ENCODE measurements at places on chromosomes 3 and 15.

DNA sequence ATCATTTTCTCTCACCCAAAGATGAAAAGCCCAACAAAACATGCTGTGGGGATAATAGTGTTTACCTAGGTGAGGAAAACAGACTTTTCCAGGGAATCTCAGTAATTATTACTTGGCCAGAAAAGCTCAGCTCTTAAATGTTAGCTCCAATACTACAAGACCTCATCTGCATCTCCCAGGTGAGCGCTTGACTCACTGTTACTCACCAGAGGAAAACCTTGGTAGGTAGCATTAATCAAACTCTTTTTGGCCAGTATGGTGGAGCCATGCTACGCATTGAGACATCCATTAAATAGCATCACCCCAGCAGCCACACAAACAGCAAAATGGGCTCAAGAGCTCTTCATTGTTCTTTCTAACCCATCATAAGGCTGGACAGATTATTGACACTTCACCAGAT, 99.0 kb downstream of the TIGIT start:
- DNase-seq: no peak

GRCh38 chr15:62606376-62607113, 436.0 kb upstream of the TPM1 start:
- DNase-seq: no peak

GRCh38 chr3:59766200-59766872, 716.5 kb upstream of the CFAP20DC start:
- DNase-seq: no peak

GRCh38 chr15:44659056-44659455, 4.4 kb downstream of the SPG11 start:
- DNase-seq: no peak

DNA sequence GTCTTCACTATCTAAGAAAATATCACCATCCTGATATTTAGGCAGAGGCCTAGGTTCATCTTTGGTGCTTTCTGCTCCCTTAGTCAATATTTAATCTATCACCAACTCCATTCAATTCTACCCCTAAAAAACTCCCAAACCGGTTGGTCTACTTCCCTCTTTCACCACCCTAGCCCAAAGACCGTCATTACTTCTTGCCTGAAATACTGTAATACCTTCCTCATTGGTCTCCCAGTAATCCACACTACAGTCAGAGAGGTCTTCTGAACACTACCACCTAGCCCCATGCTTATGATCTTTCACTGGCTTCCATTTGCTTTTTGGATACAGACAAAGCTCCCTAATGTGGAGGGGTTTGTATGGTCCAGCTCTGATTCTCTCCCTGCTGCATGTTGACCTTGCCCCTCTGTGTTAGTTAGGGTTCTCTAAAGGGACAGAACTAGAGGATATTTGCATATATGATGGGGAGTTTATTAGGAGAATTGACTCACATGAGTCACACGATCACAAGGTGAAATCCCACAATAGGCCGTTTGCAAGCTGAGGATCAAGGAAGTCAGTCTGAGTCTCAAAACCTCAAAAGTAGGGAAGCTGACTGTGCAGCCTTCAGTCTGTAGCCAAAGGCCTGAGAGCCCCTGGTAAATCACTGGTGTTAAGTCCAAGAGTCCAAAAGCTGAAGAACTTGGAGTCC, 36.4 kb upstream of the ATP2C1 start:
- DNase-seq: no peak

DNA sequence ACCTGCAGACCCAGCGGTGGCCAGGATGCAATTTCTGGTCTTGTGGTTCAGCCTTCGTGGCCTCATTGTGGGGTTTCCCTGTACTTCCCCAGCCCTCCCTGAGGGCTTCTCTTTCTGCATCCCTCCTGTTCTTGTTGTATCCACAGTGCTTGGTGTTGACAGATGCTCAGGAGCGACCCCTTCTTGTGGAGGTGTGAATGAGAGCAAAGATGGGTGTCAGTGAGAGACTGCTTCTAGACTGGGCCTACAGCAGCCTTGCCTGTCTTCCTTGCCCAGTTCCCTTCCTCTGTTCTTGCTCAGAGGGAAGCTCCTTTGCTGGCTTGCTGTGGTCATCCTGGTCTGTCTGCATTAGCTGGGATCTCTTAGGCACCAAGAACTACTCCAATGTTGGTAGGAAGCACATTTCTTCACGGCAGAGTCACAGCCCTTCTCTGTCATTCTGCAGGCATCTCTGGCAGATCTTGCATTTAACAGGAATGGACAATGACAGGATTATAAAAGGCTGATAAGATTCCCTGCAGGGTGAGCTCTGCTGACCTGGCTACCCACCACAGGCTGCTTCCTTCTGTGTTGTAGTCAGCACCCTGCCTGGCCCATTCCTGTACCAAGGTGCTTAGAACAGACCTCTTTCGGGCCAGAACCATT, 317.8 kb upstream of the C2CD4B start:
- DNase-seq: no peak

- no peak for DNase-seq
Observed at GRCh38 chr15:88256279-88257230, at the start of gene NTRK3. TSS of gene NTRK3 (minus strand) at chr15:88256739. CDS start at chr15:88256153, 586 bp downstream.

GRCh38 chr15:52683580-52683979, 4.4 kb upstream of the ATOSA start:
- DNase-seq: no peak

- DNase-seq: no peak
Observed at GRCh38 chr3:99644746-99645145, 6.4 kb downstream of the COL8A1 start.

DNA sequence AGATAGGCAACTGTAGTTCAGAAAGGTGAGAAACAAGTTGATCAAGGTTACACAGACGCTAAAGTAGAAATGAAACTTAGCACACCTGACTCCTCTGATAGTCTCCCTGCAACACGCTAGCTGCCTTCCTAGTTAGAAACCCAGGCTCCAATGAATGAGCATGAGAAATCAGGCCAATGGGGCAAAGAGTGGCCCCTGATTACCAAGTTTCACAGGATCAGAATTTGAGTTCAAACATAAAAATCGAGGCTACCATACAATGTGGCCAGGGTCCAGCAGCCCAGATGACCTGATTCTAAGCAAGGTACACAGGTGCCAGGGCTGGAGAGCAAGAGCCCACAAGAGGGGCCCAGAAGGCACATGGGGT, 7.7 kb downstream of the PLD1 start:
- no peak for DNase-seq

DNA sequence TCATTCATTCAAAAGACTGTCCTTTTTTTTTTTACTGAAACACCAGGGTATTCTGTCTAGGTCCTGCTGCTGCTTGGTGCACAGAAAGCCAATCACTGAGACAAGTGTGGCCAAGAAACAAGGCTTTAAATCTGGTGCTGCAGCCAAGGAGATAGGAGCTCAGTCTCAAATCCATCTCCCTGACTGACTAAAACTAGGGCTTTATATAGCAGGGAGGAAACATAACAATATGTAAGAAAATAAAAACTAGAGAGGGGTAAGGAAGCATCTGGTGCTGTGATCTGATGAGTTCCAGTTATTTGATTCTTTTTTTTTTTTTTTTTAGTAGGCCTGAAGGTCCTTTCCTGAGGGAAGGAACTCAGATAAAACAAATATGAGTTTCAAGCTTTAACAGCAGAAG, 139.8 kb downstream of the ATG7 start:
- no peak for DNase-seq

GRCh38 chr3:181879926-181880325, 168.2 kb downstream of the SOX2 start:
- DNase-seq: no peak

- DNase-seq: no peak
Observed at GRCh38 chr3:99023590-99024192, 122.2 kb upstream of the DCBLD2 start.

DNA sequence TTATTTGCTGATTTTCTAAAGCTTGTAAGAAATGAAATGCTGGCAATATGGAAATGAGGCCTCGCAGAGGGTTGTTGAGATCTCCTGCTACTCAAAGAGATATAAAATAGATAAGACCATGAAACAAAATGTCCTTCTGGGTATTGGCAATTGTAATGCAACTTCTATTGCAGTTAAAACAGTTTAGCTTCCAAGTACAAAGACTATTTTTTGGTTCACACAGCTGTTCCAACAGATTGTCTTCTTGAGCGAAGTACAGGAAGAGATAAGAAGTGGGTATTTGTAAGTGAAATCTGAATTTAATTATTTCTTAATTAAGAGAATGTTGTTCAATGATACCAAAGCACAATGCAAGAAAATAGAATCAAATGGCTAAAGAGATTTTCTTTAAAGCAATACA, 801.5 kb upstream of the GBE1 start:
- no peak for DNase-seq

DNA sequence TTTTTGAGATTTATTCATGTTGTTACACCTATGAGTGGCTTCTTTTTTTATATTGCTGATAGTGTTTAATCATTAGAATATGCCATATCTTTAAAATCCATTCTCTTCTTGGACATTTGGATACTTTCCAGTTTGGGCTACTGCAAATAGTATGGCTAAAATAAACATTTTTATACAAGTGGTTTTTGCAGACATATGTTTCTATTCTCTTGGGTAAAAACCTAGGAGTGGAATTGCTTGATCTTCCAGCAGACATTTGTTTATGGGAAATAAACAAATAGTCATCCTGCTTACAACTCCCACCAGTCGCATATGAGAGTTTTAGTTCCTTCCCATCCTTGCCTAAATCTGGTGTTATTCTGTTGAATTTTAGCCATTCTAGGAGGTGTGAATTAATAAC, 193.1 kb downstream of the ALCAM start:
- DNase-seq: no peak

DNA sequence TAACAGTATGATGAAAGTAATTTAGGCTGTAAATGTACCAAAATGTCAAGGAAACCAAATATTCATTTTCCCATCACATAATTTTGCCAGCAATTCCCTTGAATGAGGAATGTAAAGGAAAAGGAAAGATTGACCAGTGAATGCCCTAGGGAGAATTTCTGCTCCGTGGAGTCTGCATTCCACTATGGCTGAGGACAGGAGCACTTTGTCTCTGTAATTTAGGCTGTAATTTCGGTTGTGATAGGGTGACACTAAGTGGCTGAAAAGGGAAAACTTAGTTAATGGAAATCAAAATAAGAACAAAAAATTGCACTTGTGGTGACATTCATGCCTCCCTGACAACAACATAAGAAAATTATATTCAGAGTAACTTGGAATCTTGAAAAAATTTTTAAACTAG, 8.3 kb upstream of the TMEM207 start:
- DNase-seq: no peak
